ENCODE measurements at places on chromosomes 1 and 21.

DNA sequence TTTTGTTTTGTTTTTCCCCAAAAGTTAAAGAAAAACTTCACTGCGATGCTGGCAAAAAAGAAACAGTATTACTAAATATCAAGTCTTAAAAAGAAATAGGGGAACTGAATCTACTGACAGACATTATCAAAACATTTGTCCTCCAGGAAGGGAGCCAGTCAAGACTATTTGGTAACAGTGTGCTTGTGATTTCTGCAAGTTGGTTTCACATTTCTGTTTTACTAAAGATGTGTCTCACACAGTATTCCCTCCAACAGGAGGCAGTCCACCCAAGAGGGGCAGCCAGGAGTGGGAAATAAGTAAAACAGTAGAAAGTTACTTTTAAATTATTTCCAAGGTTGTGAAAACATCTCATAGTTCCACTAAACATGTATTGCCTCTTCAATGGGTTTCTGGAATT lies 74.4 kb upstream of the SDC3 start:
- no peak for DNase-seq

DNA sequence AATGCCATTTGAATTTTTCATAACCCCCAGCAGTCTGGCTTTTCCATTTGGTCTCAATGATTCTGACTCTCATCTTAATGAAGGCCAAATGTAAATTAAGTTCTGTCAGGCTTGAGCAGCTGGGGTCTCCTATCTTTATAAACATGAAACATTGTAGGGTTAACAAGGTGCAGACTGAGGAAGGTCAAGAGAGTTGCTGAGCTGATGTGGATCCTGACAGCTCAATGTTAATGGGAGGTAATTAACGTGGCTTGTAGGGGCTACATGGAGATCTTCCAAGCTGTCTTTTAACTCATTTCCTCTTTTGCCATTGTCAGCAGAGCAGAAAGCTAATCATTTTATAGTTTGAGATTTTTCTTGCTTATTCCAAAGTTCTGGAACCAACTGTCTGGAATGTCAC lies 55.2 kb downstream of the FGGY start:
- DNase-seq = no peak

DNA sequence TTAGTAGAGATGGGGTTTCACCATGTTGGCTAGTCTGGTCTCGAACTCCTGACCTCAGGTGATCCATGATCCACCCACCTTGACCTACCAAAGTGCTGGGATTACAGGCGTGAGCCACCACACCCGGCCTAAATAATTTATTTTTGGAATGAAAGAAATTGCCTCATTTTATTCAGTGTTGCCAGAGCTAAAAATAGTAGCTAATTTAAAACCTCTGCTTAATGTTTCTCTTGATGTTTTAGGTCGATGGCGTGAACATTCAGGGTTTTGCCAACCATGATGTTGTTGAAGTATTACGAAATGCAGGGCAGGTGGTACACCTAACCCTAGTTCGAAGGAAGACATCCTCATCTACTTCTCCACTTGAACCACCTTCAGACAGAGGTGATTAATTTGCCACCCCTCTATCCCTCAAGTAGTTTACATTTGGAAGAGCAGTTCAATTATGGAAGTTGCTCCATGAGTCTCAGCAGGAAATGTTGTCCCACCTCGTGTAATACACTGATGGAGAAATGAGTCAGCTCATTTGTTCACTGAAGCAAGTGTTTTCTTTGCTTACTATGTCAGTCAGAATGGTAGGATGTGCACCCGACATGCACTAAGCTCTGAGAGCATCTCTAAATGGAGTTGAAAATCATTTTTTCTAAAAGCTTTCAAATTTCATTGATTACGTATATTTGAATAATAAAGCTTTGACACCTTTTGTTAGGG lies 54.9 kb downstream of the PATJ start:
- DNase-seq = no peak

DNA sequence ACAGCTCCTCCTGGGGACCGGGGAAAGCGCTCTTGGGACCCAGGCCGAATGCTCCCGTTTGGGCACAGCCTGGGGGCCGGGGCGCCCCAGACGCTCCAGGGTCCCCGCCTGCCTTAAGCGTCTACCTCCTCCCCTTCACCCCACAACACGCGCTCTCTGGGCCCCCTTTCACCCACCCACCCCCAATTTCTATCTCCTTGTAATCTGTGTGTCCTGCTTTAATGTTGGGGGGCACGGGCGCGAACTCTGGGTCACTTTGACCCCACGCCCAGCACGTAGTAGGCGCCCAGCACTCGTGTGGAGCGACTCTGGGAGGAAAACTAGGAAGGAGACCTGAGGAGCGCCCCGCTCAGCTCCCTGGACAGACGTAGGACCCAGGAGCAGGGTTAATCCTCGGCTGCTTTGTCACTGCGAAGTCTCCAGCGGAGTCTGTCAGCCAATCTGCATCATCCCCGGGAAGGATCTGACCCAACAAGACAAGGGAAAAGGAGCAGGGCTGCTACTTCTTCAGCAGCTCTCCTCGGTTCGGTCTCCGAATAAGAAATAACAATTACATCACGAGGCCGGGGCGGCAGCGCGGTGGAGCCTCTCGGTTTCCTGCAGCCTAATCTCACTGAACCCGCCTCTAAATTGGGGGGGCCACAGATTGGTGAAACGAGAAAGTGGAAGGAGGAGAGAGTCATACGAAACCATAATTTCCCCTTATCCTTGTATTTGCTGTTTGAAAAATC lies 757 bp upstream of the NRIP1 start:
- DNase-seq = peak; percentile 75

GRCh38 chr1:3907031-3907534 lies 7.0 kb upstream of the C1orf174 start:
- peak; percentile 31 for DNase-seq

- DNase-seq = no peak
Observed at GRCh38 chr1:228975238-228975907, 240.1 kb downstream of the RHOU start.

- DNase-seq = no peak
Observed at GRCh38 chr1:216841165-216841564, 117.9 kb upstream of the ESRRG start.

DNA sequence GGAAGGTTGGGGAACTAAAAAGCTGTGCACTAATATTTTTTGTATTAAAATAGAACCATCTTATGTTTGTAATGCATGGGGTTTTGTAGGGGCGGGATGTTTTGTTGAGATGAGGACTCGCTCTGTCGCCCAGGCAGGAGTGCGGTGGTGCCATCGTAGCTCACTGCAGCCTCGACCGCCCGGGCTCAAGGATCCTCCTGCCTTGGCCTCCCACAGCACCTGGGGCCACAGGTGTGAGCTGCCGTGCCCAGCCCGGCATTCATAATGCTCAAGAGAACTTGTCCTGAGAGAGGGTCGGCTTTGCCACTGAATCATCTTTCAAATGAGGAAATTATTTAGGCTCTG lies 3.0 kb upstream of the C1orf159 start:
- no peak for DNase-seq

- no peak for DNase-seq
Observed at GRCh38 chr1:114289824-114290223, 136.2 kb upstream of the SYT6 start.

DNA sequence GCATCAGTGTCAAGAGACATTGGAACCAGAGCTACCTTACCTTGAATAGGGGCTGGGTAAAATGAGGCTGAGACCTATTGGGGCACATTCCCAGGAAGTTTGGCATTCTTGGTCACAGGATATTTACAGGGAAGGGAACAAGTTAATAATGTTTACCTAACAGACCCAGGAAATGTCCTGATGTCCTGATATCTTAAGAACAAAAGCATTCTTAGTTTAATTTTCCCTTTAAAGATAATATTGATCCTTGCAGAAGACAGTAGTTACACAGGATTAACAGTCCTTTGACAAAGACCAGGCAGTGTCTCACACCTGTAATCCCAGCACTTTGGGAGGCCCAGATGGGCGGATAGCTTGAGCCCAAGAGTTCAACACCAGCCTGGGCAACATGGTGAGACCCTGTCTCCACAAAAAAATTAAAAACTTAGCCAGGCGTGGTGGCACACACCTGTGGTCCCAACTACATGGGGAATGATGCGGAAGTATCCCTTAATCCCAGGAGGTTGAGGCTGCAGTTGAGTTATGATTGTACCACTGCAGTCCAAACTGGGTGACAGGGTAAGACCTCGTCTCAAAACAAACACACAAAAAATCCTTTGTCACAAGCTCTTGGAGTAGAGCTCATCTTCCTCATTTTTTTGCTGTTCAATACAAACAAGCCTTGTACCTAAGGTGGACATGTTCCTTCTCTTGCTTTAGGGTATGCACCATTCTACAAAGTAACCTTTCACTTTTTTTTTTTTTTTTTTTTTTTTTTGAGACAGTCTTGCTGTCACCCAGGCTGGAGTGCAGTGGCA lies 1.3 kb upstream of the TOMM20 start:
- no peak for DNase-seq

DNA sequence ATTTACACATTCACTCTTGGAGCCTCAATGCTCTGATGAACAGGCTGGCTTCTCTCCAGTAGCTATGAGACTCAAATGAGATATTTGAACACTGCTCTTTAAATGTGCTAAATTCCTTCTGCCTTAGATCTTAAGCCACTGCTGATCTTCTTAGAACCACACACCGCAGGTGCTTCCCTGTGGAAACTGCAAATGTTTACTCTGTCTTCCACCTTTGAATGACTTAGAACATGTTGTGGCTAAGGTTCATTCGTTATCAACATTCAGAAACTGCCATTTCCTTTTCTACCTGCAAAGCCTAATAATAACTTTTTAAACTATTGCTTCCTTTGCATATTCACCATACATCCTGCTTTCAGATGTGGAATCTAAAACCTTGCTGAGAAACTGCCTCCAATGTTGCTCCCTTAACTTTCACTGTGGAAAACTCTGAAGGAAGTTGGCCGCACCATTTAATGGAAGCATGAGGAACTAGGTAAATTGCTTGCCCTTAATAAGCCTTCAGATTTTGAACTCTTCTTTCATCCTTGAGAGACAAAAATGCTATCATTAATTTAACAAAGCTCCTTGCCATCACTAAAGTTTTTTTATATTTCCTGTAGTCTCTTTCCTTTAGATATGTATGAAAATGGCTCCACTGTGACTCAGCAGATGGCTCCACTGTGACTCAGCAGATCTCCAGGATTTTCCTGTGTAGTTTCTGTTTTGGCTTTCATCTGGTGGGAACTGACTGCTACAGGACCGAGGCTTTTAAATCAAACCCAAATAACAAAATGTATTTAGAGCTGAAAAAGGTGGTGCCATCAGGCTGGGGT lies 143.8 kb downstream of the TNFSF18 start:
- DNase-seq = peak; percentile 68

DNA sequence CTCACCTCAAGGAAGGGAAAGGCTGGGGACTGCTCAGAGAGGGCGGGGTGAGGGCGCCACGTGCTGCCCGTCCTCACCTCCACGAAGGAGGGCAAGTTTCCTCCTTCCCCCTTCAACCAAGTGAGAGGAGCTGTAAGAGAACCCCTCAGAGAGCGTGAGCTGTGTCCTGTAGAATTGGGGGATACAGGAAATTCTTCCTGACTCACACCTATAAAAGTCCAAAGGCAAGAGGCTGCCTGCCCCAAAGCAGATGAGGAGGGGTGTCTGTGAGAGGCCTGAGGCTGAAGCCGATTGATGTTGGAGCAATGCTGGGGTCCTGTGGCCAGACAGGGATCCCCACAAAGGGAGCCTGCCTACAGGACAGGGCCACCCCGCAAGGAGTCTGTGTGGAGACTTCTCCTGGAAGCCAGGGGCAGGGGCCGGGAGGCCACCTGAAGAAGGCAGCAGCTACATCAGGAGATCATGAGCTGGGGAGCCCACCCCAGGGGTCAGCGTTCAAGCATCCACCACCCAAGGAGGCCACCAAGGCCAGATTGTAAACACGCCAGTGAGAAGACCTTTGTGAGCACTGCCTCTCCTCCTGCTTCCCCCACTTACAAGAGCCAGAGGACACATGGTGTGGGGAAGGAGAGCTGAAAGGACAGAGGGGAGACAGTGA lies 27.7 kb downstream of the S100A6 start:
- DNase-seq = no peak

DNA sequence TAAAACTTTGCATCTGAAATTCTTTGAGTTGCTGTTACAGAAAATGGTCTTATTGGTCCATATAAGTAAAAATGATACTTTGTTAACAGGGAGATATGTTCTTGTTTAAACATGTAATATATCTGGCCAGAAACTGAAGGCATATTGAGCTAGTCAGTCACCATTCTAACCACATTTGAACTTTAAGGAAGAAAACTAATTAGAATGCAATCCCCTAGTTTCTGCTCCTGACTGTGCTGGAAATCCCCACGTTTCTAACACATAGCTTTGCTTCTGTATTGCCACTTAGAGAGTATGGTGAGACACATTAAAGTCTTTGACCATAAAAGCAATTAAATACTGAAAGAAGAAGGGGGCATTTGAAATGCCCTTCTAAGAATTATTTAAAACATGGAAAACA lies 32.1 kb upstream of the HIVEP3 start:
- no peak for DNase-seq

GRCh38 chr21:34715985-34716596 lies 47.3 kb downstream of the CLIC6 start:
- no peak for DNase-seq

GRCh38 chr1:65952696-65953095 lies 160.0 kb downstream of the PDE4B start:
- DNase-seq = no peak

DNA sequence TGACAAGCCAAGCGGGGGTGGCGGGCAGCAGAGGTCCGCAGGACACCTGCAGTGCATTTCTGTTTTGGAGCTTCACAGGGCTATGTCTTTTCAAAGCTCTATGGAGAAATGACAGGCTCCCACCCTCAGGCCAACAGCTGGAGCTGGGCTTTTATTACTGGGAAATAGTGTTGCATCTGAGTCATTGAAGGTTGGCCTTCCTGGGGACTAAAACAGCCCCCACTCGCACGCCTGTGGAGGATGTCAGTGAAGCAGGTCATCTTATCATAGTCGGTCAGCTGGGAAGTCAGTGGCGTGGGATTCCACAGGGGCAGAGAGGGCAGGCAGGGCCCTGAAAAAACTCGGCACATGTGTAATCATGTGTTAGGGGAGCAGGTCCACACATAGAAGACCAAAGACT lies 55.3 kb downstream of the NTPCR start:
- DNase-seq = no peak

DNA sequence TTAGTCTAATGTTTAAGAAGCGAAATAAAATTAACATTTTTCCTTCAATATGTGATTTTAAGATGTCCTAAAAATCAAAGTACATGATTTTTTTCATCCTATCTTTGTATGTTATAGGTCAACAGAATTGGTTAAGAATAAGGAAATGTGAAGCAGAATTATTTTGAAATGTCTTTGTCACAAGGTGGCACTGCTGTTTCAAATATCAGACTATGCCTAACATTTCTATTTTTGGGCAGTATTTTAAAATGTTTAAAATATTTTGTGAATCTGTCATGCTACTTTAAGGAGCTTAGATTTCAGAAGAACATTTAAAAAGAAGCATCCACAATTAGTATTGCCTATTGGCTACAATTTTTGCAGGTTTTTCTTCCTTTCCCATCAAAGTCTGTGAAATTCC lies 38.7 kb downstream of the AMY1C start:
- no peak for DNase-seq

All from MG63 (cell line).